Cerebellar nuclear complex (tissue), 1 donor: ENCODE measurements at places on chromosomes 4 and X.

DNA sequence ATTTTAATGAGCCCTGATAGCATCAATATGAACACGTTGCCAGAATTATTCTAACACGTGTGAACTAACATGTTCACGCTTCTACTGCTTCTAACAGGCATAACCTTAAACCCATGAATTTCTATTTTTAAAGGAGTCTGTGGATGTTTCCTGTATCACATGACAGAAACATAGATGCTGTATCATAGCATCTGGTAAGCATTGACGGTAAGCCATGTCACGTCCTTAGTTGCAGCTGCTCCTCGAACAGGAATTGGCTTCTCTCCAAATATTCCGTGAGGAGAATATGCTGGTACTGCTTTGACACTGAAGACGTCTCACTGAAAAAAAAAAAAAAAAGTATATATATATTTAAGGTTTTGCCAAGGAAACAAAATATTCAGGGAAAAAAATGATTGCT lies 105.1 kb upstream of the MXRA5 start:
- no peak for DNase-seq

- DNase-seq = no peak
These were observed 27.4 kb downstream of the ADRA2C start for GRCh38 chr4:3793545-3793944.

DNA sequence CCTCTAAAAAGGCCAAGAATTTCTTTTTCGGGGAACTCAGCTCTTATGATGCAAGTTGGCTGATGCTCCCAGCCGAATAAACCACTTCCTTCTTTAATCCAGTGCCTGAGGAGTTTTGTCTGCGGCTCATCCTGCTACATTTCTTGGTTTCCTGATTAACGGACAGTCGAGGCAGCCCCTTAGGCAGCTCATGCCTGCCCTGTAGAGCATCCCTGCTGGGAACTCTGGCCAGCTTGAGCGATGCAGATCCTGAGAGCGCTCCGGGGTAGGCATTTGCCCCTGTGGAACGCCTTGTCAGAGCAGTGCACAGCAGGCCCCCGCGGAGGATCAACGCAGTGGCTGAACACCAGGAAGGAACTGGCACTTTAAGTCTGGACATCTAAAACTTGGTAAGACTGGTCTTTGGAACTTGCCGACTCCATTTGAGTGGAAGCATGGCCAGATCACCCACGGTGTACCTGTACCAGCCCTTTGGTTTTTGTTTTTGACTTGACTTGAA lies 3.1 kb downstream of the CT45A10 start:
- DNase-seq = no peak

- DNase-seq = no peak
These were observed 140.2 kb upstream of the PJA1 start for GRCh38 chrX:69305333-69306062.

GRCh38 chr4:150078579-150079080 lies 385 bp downstream of the DCLK2 start:
- no peak for DNase-seq

DNA sequence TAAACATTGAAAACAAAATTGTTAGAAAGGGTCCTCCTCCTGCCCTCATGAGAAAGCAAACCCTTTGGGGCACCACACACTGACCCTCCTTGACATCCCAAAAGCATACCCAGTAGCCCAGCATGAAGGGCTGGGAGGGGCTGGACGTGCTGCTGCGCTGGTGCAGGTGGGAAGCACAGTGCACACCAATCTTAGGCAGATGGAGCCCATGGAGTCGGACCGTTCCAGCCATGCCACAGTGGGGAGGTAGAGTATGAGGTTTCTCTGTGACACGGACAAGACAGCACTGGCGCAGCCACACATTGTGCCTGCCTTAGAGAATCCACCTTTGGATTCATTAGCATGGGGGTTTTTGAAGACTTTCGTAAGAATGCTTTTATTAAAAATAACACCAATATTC lies 544.2 kb upstream of the FRG1 start:
- DNase-seq = no peak

- no peak for DNase-seq
These were observed 129.1 kb downstream of the CXXC4 start for GRCh38 chr4:104365618-104366017.

DNA sequence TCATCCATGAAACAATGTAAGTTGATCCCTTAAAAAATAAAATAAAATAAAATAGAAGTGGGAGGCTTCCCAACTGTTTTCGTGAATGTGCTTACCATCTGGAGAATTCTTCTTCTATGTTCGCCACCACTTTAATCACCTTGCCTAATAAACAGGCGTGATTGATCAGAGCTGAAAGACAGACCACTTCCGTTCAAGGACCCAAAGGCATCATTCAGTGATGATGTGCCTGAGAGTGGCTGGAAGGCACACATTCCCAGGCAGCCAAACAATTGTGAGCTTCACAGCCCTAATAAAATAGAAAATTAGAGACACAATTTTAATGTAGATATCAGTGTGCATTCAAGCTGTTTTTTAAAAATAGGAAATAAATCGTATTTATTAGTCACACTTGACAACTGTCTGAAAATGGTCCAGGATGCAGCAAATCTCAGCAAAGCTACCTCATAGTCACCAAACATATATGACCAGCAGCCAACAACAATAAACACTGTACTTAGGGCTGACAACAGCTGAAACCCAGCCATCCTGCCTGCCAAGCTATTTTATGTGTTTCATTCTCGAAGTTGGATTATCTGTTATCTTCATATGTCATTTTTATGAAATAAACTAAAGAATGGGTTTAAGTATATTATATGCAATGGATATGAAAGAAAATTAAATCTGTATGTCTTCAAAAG lies 163.2 kb upstream of the FAM9B start:
- no peak for DNase-seq

GRCh38 chrX:8955511-8955910 lies 78.4 kb downstream of the FAM9B start:
- no peak for DNase-seq

GRCh38 chrX:22093550-22093949 lies 61.4 kb downstream of the PHEX start:
- DNase-seq = no peak

DNA sequence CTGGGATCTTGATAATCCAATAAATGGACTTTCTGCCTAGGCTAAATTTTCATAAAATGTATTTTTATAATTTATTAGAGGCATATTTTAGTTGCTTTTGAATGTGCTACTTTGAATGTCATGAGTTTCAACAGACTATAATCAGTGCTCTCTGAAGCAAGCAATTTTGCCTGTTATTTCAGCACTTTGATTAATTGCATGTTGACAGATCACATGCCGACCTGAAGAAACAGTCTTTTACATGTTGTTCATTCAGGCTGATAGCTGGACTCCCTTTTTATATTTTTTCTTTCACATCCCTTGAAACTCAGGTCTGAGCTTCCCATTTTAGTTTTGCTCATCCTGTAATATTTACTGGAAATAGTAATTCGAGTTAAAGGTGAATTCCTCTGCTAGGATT lies 341.0 kb downstream of the NAP1L3 start:
- no peak for DNase-seq

- DNase-seq = no peak
These were observed 134.4 kb downstream of the POLA1 start for GRCh38 chrX:24828147-24828546.

DNA sequence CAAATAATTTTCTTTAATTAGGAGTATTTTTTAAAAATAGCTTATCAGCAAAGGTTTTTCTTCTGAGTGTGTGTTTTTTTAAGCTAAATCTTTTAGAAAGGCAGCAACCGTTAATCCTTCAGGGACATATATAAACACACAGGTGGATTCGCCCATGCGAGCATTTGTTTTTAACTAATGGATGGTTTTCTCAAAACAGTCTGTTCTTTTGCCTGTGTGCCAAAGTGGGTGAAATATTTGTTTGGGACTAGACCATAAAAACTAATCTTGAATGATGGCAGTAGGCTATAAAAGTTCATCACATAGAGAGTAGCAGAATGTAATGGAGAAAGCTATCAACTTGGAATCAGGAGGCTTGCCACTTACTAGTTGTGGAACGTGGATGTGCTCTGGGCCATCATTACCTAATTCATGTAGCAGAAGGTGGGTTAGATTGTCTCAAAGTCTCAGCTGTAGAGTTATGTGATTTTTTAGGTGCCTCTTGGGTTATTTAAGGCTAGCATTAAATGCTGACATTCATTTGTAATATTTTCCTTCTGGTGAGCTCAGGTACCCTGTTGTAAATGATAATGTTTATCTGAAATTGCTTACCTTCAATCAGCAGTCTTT lies 7.4 kb upstream of the TAPT1 start:
- no peak for DNase-seq

- no peak for DNase-seq
These were observed 13.1 kb upstream of the ACOT9 start for GRCh38 chrX:23756165-23756564.

GRCh38 chr4:102734591-102735385 lies 26.0 kb downstream of the MANBA start:
- DNase-seq = no peak

DNA sequence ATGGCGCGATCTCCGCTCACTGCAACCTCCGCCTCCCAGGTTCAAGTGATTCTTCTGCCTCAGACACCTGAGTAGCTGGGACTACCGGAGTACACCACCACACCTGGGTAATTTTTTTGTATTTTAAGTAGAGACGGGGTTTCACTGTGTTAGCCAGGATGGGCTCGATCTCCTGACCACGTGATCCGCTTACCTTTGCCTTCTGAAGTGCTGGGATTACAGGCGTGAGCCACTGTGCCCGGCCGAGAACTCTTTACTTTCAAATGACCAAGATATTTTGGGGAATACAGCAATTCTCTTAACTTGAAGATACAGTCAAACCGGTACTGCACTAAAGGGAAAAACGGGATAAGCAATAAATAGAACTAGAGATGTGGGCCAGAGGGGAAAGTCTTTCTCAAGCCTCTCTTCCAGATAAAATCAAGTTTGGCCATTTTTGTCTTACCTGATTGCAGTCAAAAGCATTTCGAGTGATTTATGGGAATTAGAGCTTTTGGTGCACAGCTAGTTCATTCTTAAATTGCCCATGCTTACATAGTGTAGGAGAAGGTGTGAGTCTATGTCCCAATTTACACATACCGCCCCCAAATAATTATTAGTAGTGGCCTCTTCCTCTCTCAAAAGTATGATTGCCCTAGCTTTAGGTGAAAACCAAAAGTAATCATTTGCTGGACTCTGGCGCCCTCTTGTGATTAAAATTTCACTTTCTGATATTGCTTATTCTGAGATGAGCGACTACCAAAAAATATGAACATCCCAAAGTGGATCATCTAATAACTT lies 53.2 kb upstream of the ABCG2 start:
- no peak for DNase-seq

DNA sequence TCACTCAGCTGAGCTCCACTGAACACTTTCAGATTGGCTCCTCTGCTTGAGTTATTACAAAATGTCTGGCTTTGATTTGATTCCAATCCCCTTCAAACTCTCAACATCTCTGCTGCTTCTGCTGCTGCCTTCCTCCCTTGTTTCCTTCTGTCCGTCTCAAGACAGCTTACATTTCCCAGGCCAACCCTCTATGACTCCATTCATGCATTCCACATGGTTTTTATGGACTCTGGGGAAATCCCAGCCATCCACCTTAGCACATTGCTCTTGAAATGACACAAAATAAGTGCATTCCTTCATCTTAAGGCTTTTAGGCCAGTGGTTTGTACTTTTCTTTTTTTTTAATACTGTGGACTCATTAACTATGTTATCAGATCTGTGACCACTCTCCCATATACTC lies 68.5 kb upstream of the TMEM164 start:
- no peak for DNase-seq

- DNase-seq = no peak
These were observed 166.4 kb downstream of the TRIML1 start for GRCh38 chr4:188305690-188306089.

DNA sequence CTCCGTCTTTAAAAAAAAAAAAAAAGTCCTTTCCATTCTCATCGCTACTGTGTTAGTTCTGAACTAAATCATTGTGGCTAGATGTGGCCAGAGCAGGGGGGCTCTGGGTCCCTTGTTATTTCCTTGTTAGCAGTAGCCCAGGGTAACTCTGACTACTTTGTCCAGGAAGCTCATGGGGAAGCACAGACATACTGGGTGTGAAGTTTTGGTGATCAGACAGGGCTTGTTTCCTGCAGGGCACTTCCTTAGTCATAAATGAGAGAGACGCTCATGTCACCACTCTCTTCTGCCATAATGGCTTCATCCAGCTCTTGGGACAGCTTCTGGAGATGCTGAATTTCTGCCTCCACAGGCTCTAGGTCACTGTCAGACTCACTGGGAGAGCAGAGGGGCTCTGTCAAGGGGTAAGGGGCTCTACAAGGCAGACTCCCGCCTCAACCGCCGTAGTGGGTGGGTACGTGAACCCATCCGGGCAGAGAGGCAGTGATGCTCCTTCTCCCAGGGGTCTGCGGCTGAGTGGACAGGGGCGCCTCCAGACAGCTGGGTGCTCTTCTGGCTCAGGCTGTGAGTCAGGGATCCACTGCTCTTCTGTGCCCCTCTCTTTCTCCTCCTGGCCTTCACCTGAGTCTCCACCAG lies 12.9 kb downstream of the STIM2 start:
- DNase-seq = no peak

DNA sequence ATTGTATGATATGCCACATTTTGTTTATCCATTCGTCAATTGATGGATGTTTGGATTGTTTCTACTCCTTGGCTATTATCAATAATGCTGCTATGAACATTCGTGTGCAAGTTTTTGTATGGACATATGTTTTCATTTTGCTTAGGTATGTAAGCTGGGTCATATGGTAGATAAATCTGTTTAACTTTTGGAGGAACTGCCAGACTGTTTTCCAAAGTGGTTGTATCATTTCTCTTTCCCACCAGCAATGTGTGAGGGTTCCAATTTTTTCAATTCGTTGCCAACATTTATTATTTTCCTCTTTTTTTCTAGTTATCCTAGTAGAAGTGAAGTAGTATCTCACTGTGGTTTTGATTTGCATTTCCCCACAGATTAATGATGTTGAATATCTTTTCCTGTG lies 71.8 kb downstream of the DIAPH2 start:
- DNase-seq = no peak

- no peak for DNase-seq
These were observed 152.7 kb downstream of the FHIP1A start for GRCh38 chr4:151561551-151562256.

DNA sequence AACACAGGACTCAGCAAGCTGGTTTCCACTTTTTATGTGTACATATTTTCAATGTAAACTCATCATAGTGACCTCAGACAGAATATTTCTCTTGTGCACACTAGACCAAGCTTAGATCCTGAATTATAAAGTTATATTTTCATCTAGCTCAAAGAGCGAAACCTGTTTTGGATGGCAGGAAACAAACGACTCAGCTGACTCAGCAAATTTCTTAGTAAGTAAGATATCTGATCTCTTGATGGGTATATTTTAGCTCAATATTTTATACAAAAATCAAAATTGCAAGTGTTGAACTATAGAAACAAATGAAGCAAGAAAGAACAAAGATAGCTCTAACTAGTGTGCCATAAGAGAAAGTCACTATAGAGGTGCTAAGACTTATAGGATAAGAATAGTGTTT lies 1114.5 kb downstream of the STPG2 start:
- no peak for DNase-seq

GRCh38 chrX:477441-478012 lies 90.8 kb upstream of the PPP2R3B start:
- DNase-seq = no peak

DNA sequence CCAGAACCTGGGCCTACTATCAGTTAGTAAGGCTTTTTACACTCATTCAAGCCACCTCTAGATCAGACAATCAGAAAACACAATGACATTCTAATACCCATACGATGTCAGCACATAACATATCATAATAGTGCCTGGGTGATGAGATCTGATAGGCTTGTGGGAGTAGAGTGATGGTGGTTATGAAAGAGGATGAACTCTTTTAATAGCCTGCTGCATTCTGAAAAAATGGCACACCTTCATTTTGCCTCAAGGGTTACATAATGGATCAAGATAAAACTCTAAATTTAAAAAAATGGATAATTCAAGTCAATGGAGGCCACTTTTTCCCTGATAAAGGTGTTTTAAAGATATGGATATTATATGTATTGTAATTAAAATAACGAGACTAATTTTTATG lies 215.6 kb downstream of the MAML3 start:
- DNase-seq = no peak
